ENCODE measurements at places on chromosomes 12 and 14. TPM values are rescaled to one million over a fixed set of nuclear protein-coding genes. Genes with fewer than 3 reads are reported as not detected.

The FAM234B gene
- total RNA-seq: 6.2 TPM

The DAO gene
- total RNA-seq: not detected

The NPAS3 gene
- total RNA-seq: 0.32 TPM

The RTL1 gene
- not detected for total RNA-seq

The KRT3 gene
- not detected for total RNA-seq

The GNB3 gene
- 0.65 TPM for total RNA-seq

The OTUB2 gene
- 0.97 TPM for total RNA-seq

The TIMM9 gene
- 36.6 TPM for total RNA-seq

The PLCZ1 gene
- total RNA-seq: under 0.01 TPM
